ENCODE measurements at places on chromosomes 7 and 10.

DNA sequence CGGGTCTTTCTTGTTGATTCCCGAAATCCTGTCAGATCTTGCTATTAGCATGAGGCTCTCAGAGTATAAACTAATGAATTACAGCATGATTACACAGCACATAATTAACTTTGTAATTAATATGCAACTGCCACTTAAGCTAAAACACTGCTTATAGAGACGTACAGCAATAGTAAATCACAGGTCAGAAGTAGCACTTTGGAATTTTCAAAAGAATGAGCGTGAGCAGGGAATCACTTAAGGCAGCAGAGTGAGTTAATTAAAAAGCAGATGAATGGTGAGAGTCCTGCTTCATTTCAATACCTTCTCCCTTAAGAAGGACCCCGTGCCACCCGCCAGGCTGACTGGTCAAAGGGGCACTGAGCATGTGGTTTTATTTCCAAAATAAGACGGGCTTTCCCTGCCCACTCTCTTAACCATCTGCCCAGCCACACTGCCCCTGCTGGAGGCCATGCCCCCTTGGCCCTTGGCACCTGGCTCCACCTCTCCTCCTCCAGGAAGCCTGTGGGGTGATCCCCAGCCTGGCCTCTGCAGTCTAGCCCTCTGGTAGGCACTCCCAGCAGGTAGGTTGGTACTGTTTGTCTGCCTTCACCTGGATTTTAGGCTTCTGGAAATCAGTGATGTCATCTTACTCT is 117.8 kb downstream of the ZMIZ1 start:
- DNase-seq, result no peak

GRCh38 chr7:143487566-143487965 is 9.9 kb downstream of the TAS2R41 start:
- DNase-seq, result no peak

- DNase-seq, result no peak
Observed at GRCh38 chr10:7988989-7989388, 65.5 kb upstream of the GATA3 start.

GRCh38 chr10:17028798-17029197 is 100.8 kb downstream of the CUBN start:
- DNase-seq, result no peak

DNA sequence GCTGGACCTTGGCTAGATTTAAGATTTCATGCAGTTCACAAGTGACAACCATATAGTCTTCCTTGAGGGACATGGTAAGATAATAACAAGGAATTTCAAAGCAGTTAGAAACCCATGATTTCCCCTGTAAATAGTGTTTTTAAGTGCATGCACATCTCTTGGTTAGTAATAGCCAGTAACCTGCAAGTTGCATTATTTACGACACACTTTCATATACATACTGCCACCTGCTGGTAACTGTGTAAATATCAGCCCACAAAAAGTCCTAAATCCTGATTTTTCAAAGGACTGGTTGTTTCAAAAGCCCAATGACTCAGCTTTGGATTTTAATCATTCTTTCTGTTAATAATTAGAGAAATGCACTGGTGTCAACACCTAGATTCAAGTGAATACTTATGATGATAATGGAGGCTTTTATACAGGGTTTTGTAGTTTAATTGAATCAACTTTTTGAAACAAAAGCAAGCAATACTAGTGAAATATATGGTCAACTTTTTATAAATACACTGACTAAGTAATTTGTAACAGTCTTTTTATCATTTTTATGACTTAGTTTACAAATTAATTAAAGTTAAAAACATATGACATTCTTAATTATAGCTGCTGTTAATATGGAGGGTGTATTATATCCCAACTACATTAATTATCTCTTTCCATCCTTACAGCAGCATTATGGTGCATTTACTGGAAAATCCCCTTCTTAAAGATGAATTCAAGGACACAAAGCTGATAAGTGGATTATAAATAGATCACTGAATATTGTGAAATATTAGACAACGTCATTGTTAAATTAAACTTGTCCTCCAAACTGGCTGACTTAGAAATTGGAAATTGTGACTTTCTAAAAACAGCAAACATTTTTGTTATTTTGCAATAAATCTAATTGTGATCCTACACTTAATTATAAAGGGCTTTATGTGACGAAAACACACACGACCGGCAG is 367.7 kb upstream of the SEMA3D start:
- DNase-seq, result peak; percentile 49

DNA sequence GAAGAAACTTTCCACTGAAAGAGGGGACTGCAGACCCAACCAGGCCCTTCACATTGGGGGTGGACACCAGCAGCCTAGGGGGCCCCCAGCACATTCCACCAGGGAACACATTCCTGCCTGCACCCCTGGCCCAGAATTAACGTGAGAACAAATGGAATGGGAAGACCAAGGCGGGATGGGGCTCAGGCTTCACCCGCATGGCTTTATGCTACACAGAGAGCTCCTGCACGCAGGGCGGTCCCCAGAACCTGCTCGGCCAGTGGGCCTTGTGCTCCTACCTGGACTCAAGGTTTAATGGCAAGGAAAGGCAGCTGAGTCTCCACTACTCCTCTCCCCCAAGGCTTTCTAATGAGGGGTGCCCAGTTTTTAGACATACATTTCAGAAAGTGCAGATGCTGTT is 146.3 kb upstream of the GPR26 start:
- DNase-seq, result no peak

DNA sequence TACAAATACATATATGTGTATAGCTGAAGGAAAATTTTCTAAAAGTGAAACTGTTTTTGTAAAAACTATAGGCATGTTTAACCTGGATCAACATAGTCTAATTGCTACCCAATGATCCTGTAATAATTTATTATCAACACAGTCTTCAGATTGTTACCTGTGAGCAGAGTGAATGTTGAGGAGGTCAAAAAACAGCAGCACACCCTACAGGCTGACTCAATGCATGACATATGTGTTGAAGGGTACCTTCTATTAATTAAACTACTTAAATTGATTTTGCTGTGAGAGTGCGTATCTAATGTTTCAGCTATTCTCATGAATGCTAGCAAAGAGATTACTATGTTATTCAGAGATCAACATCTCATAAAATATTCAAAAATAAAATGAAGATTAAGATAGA is 411.4 kb downstream of the TNS3 start:
- no peak for DNase-seq

DNA sequence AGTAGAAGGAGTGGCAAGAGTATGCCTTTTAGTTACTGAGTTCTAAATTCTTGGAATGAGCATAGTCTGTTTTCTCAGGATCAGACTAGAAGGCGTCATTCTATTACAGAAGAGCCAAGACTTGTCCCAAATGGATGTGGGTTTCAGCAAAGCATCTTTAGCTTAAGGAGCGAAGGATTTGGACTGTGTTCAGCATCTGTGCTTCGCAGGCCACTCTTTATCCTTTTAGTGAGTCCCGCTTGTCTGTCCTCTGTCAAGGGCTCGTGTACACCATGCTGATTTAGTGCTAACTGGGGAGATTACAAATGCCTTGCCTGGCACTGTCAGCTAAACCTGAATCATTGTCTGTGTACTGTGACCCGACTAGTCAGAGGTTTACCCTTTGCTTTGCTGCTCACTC is 465.7 kb downstream of the AUTS2 start:
- no peak for DNase-seq

DNA sequence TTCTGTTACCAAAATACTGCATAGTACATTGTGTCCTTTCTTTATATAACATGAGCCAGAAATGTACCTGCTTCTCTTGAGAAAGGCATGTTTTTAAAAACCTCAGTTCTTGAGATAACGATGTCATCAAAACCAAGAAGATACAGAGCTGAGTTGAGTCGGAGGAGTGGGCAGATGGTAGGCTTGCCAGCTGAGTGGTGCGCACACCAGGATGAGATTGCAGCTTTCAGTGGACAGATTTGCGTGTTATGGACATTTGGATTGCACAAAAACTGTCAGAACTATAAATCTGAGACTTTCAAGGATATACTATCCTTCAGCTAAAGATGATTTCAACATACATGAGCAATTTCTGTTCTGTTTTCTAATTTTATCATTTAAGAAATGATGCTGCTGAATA is 25.0 kb downstream of the PRKAR2B start:
- no peak for DNase-seq

- DNase-seq, result no peak
Observed at GRCh38 chr7:25831831-25832411, 320.1 kb upstream of the NFE2L3 start.

DNA sequence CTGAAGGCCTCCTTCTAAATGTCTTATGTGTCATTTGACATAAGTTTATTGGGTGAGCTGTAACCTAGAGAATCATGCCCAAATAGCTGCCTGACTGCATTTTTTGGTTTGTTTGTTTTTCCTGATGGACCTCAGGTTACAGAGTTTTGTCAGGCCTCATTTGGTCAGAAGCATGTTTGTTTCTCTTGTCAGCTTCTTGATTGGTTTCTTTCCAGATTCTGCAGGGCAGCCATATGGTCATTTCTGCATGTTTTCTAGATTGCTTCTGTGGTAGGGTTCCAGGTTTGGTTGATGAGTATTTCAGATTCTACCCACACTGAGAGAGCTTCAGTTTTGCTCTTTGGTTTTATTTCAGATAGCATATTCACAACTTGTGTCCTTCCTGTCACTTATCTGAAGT is 28.0 kb downstream of the GLCCI1 start:
- no peak for DNase-seq

DNA sequence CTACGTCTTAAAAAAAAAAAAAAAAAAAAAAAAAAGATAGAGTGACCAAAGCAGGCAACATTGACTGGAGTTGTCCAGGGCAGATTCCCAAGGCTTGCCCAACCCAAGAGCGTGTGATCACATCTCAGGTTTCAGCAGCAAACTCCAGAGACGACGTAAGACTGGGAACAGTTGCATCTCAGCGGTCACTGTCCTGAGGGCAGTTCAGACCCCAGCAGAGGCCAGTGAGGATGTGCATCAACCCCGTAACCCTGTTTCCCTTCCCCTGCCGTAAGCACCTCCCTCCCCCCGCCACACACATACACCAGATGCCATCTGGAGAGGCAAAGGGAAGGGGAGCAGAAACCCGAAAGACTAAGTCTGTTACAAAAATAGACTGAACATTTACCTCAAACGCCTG is 19.3 kb upstream of the TOMM7 start:
- DNase-seq, result no peak

- DNase-seq, result no peak
Observed at GRCh38 chr7:26497801-26498596, 206.3 kb downstream of the SNX10 start.

- no peak for DNase-seq
Observed at GRCh38 chr10:11712744-11713143, 29.4 kb upstream of the ECHDC3 start.
